NCI-H524 (cell line): ENCODE measurements at places on chromosomes 16 and 17.

GRCh38 chr17:72104164-72104862, 16.5 kb upstream of the SOX9 start:
- no peak for DNase-seq

- peak; percentile 1 for DNase-seq
Observed at GRCh38 chr16:60060731-60061130, 1326.6 kb upstream of the GOT2 start.

DNA sequence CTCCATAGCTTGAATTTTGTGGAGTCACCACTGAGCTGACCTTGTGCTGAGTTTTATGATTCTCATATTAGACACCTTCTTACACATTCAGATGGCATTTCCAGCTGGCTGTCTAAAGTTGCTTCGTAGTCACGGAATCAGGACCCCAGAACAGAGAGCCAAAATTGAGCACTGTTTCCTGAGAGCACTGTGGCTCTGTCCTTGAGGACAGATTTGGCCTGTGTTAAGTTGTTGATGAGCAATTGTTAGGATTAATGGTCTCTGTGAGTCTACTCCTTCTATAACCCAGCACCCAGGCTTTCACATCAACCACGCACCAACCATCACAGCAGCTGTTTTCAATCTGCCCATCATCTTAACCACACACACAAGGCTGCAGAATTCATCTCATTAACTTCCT, 277.5 kb upstream of the HSBP1 start:
- DNase-seq, result no peak

DNA sequence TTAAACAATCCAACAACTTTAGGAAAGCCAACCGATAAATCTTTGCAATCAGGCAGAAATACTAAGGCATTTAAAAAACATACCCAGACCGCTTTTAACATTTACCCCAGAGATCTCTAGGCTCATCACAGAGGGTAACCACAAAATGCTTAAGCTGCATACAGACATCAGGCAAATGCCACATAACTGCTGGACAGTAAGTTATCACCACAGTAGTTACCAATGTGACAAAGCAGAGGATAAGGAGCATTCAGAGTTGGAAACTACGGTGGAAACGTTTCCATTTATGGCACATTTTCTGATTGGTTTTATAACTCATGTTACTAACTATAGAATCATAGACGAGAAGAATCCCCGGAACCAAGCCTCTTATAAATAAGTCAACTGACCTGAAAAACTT, 77.5 kb downstream of the KANSL1 start:
- DNase-seq, result no peak

GRCh38 chr17:5272322-5272721, 9.8 kb upstream of the RABEP1 start:
- DNase-seq, result no peak

- peak; percentile 76 for DNase-seq
Observed at GRCh38 chr16:84726079-84726668, 26.4 kb downstream of the USP10 start.

GRCh38 chr16:28503470-28504259, 3.0 kb downstream of the IL27 start:
- DNase-seq, result no peak

GRCh38 chr17:63954402-63955063, 18.2 kb downstream of the SCN4A start:
- peak; percentile 15 for DNase-seq

- no peak for DNase-seq
Observed at GRCh38 chr16:75024182-75024581, 25.4 kb downstream of the ZNRF1 start.

DNA sequence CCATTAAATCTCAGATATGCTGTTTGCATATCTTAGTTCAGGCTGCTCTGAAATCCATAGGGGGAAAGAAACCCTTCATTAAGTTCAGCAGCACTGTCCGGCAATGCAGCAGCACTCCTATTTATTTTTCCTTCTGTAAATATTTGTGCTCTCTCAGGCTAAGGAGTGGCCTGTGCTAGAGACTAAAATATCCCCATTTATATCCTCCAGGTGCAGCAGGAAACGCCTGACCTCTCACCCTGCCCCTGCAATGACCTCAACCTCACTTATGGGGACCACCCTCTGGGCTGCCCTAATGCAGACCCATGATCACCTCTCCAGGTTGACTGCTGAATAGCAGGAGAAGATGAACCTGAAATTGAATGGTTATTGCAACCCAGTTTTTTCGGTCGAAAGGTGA, 165.0 kb upstream of the ELAC2 start:
- DNase-seq, result no peak

GRCh38 chr16:72997141-72997542, 50.8 kb downstream of the ZFHX3 start:
- DNase-seq, result peak; percentile 60

DNA sequence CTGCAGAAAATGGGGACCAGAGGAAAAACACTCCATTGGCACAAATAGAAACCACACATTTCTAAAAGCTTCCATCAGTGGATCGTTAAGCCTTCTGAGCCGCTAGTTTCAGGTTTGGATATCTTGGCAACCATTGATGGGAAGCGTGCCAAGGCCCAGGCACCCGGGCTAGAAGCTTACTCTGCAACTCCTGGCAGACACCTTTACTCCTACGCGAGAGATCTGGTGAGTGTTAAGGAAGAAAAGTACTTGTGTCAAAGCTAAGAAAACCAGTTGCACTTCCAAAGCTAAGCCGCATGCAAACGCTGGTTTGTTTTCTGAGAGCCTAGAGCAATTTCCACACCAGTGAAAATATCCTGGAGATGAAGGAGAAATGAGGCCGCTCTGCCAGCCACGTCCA, 472.4 kb downstream of the PMP22 start:
- no peak for DNase-seq

GRCh38 chr17:35030780-35031179, 32.7 kb downstream of the RFFL start:
- DNase-seq, result no peak

- no peak for DNase-seq
Observed at GRCh38 chr16:67190448-67191399, 788 bp upstream of the EXOC3L1 start.

GRCh38 chr17:4130715-4131114, 12.1 kb downstream of the ZZEF1 start:
- no peak for DNase-seq

DNA sequence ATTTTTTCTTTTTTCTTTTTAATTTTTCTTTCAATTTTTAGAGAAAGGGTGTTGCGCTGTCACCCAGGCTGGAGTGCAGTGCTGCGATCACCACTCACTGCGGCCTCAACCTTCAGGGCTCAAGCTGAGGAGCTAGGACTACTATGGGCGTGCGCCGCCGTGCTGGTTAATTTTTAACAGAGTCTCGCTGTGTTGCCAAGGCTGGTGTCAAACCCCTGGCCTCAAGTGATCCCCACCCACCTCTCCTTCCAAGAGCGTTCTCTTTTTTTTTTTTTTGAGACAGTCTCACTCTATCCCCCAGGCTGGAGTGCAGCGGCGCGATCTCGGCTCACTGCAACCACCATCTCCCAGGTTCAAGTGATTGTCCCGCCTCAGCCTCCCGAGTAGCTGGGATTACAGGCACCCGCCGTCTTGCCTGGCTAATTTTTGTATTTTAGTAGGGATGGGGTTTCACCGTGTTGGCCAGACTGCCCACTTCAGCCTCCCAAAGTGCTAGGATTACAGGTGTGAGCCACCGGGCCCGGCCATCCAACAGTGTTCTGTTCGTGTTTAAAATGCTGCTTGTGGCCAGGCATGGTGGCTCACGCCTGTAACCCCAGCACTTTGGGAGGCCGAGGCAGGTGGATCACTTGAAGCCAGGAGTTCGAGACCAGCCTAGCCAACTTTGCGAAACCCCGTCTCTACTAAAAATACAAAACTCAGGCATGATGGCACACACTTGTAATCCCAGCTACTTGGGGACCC, 14.5 kb upstream of the RPL13 start:
- no peak for DNase-seq

DNA sequence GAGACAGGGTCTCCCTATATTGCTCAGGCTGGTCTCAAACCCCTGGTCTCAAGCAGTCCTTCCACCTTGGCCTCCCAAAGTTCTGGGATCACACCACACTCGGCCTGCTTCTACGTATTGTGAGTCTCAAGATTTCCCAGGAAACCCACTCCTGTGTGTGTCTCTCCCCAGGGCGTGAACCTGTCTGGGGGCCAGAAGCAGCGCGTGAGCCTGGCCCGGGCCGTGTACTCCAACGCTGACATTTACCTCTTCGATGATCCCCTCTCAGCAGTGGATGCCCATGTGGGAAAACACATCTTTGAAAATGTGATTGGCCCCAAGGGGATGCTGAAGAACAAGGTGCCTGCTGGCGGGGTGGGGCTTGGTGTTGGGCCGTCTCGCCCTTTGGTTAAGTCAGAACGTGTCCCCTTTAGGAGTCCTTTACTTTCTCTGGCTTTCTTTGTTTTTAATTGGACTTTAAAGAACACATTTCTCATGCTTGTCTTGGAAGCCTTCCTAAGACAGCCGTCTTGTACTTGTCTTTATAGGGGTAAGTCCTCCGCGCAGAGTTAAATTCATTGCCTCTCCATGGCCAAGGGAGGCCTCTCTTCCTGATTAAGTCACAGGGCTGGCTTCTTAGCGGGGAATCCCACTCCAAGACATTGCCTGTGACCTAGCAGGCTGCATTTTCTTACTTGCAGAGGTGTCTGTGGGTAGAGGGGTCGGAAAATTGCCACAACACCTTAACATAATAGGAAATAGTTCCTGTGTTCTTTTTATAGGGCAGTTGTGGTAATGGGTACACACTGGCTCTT, 136.4 kb downstream of the ABCC6 start:
- DNase-seq, result no peak

DNA sequence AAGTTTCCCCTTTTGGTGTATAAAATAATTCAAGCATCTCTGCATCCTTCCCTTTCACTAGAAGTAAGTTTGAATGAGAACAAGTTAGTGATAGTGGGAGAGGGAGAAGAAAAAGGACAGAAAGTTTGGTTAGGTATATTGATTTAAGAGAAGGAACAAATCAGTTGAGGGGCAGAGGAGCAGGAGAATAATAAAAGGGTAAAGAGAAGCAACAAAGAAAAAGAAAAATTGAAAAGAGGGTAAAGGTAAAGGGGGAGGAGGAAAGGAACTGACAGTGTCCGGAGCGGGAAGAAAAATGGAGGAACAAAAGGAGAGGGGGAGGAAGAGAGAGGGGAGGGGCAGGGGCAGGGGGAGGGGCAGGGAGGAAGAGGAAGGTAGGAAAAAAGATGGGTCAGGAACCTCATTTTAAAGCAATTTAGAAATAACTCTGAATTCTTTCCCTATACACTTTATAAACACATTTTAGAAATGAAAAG, 6.3 kb upstream of the IGF2BP1 start:
- no peak for DNase-seq

GRCh38 chr17:42493319-42493718, 34.6 kb downstream of the ATP6V0A1 start:
- no peak for DNase-seq

- peak; percentile 53 for DNase-seq
Observed at GRCh38 chr16:70395345-70395901, 43.5 kb downstream of the ST3GAL2 start.

GRCh38 chr16:2511128-2511800, 2.5 kb upstream of the ATP6V0C start:
- DNase-seq, result no peak

DNA sequence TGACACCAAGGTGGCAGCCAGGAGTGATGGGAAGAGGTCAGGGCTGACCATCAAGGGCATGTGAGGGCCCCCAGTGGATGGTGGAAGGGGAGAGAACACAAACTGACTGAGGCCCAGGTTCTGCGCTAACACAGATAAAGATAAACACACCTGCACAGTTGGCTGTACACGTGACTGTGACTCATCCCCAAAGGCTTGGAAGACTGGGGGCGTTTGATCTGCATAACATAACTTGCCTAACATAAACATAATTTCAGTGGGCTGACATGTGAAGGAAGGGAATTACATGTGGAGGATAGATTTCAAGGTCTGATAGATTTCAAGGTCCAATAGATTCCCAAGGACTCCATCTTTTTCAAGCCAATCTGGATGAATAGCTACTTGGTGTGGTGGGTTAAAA, 100.9 kb upstream of the TNRC6C start:
- no peak for DNase-seq

DNA sequence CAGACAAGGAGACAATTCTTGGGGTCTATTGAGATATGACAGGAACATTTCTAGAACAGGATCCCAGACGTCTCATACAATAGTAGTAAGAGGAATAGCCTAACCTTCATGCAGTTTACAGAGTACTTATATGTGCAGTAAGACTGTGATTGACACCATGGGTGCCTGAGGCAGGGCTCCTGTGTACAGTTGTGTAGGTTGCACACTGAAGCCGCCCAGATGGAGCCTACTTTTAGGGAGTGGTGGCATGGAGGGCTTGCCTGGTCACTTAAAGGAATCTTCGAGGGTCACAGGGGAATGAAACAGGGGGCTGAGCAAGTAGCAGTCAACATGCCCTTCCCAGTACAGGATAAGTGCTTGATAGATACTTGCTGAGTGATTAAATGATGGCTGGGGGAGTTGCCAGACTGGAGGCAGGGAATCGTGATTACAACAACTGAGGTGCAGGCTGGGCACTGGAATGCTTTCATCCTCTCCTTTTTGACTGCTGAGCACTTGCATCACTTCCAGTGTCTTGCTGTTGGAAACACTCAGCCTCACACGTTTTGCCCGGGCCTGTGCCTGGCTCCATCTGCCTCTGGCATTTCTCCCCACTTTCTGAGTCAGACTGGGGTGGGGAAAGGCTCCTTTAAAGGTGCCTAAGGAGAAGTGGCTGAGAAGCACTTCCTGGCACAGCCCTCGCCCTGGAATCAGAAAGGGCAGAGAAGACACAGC, 71.0 kb downstream of the COPRS start:
- DNase-seq, result no peak
